ENCODE measurements at places on chromosomes 3 and 15.

- DNase-seq, result no peak
These were observed 41.0 kb downstream of the BCL2L10 start for GRCh38 chr15:52071570-52071969.

DNA sequence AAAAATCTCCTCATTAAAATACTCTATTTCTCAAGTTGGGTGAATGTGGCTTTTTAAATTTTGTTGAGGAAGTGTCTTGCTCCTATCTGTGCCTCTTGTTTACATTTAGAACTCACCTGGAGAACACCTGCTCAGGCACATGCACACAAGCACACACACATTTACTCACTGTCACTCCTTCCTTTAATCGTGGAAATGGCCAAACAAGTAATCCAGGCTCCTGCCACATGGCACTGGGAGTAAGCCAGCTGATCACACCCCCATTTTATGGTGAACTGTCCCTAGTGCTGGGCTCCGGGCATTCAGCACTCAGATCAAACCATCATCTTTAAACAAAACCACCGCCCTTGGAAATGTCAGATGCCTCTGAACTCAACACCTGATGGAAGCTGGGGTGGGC lies 204.7 kb upstream of the BHLHE40 start:
- no peak for DNase-seq

DNA sequence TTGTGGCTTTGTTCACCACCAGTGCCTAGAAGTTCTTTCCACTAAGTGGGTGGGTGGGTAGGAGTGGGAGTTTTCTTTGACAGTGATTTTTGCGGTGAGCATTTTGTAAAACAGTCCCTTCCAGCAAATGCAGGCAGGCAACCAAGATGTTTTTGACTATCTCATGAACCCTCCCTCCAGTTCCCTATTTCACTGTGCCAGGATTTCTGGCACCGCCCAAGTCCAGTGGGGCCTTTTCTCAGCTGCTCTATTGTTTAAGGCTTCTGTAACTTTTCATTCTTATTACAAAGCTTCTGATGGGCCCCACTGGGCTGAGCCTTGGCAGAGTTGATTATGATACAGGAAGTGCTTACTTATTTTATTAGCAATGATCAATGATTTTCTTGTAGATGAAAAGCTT lies 236.0 kb downstream of the EDEM1 start:
- DNase-seq, result no peak

DNA sequence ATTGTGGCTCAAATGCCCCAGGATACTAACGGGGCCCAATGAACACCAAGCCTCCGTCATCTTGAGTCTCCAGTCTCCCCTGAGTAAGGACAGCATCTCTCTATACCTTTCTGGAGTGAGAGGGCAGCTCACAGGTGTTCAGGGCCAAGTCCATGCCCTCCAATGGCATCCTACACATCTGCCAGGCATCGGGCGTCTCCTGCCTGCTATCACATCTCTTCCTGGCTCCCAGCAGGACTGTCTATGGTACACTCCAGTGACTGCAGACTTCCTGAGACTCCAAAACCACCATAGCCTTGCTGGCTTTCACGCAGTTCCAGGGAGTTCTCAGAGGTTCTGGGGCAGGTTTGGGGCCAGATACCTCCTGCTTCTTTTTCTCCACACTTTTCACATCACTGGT lies 28.3 kb downstream of the CX3CR1 start:
- no peak for DNase-seq

DNA sequence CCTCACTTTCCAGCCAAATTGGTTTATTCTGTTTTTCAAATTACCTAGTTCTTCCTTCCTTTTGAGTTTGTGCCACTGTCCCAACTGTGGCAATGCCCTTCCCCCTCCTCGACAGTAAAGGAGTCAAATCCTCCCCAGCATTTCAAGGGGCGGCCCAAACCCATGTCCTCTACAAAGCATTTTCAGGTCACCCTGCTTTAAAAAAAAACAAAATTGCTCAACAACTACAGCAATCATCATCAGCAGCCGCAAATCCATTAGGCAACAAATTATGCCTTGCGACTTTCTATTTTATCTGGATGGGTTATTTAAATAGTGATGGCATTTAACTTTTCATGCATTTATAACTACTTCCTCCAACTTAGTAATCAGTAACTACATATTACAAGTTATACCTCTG lies 32.7 kb downstream of the PLD1 start:
- no peak for DNase-seq

- no peak for DNase-seq
These were observed 96.5 kb downstream of the CCNL1 start for GRCh38 chr3:157063469-157063868.

Data from nucleus accumbens (tissue), 56 donors.